ENCODE measurements at places on chromosomes 5 and 9.

DNA sequence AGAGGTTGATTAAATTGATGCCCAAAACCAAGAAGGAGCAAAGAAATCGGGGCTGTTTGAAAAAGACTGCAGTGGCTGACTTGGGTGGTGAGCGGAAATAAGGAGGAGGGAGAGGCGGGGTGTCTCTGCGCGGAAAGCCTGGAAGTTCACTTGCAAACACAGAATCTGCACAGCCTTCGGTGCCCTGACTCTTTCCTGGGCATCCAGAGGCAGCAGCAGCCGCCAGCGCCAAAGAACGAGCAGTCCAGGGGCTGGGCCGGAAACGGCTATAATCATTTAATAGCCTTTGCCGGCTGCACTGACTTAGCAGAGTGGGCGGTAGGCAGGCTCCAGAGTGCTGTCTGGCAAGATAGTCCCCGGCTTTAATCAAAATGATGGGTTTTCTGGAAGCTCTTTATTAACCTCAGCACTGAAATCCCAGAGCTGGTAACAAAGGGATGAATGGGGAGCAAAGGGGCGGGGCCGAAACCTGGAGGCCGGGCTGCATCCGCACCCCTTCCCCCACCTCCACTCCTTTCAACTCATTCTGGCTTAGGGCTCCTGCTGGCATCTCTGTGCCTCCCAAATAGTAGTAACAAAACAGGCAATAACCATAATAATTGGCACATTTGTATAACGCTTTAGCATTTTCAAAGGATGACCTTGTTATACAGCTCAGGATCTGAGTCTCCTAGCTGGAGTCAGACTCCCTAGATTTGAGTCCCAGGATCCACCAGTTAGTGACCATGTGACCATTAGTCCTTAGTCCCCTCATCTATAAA, 35.7 kb downstream of the PCDHAC2 start:
- DNase-seq = no peak

- no peak for DNase-seq
These were observed 3.4 kb downstream of the GARNL3 start for GRCh38 chr9:127267793-127268525.

GRCh38 chr9:108094676-108094993, 605.1 kb upstream of the KLF4 start:
- DNase-seq = no peak

DNA sequence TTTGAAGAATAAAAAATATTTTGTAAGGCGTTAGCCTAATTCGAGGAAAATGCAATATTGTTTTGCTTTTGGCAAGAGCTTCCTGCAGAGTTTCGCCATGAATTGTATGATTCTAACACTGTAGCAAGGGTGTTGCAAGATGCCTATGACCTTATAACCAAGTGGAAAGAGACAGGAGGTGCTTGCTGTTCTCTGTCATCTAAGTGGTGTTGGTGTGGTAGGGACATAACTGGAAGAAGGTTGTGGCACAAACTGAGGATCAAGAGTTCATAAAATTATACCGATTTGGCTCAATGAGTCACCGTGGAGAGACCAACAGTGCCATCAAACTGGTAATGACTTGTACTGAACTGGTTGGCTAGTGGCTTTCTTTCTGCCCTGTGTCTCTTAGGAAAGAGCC, 6.3 kb downstream of the STC2 start:
- DNase-seq = no peak

DNA sequence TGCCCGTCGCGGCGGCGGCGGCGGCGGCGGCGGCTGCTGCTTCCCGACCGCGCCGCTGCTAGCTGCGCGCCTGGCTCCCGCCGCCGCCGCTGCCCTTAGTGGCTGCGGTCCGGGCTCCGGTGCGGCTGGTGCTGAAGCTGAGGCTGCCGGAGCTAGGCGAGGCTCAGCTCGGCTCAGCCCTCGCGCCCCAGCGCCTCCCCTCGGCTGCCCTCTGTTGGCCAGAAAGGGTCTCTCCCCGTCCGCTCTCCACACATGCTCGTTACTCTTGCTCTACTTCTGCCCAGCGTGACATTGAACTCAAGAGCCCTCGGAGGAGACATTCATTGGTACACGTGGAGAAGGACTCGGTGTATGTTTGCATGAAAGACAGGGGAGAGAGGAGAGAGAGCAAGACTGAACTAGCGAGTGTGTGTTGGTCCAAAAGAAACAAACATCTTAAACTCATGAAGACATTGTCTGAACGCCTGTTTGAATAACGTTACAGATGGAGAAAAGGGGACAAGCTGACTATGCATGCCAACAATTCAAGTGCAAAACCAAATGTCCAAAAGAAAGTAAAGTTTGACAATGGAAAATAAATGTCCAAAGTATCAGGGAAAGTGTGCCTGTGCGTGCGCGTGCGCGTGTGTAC, at the start of gene HCN1:
HCN1 (minus strand) TSS at position 175 of the 631 bp plus-strand sequence.
- no peak for DNase-seq

DNA sequence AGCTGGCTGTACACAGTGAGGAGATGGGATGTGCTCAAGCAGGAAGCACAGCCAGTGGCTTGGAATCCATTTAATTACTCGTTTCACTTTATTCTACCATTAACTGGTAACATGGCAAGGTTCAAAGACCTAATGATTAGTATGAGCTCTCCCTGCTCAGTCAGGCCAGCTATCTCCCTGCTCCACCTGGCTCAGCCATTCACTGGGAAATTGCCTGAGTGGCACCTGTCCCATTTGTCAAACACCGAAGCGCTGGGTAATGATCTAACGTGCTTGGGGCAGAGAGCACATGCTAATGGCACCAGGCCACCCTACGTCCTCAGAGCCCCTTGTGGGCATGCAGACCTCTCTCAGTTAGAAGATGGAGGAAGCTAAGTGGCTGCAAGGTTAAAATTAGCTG, 162.2 kb downstream of the TTLL11 start:
- no peak for DNase-seq

GRCh38 chr9:5587024-5587423, 41.9 kb upstream of the RIC1 start:
- DNase-seq = no peak

- no peak for DNase-seq
These were observed 11.9 kb upstream of the OR13C8 start for GRCh38 chr9:104556830-104557634.

DNA sequence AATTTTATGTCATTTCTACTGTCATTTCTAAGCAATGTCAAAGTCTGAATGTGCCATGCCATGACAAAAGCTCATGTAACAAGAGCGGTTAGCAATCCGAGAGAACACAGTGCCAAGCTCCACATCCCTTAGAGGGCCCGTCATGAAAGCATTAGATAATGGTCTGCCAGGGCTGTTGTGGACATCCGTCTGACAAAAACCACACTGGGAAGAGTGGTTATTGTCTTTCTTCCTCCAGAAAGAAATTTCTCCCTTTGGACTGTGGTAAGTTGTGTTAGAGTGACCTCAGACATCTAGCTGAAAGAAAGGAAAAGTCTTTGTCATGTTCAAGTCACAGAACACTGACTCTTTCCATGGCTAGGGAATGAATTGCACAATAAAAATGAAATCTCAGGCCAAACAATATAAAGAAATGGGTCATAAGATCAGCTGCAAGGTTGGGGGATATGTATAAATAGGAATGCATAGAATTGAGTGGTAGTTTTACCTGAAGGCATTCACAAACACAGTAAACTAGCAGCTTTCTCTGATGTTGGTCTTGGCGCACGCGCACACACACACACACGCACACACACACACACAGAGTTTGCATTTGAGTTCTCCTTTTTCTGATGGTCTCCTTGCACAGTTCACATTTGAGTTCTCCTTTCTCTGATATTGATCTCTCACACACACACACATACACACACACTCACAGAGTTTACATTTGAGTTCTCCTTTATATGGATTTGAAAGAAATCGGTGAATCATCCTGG, 5.3 kb downstream of the SLC1A3 start:
- no peak for DNase-seq

- no peak for DNase-seq
These were observed 68.7 kb downstream of the SEMA4D start for GRCh38 chr9:89428901-89429890.

GRCh38 chr5:40678026-40678425, 1.7 kb upstream of the PTGER4 start:
- DNase-seq = no peak

DNA sequence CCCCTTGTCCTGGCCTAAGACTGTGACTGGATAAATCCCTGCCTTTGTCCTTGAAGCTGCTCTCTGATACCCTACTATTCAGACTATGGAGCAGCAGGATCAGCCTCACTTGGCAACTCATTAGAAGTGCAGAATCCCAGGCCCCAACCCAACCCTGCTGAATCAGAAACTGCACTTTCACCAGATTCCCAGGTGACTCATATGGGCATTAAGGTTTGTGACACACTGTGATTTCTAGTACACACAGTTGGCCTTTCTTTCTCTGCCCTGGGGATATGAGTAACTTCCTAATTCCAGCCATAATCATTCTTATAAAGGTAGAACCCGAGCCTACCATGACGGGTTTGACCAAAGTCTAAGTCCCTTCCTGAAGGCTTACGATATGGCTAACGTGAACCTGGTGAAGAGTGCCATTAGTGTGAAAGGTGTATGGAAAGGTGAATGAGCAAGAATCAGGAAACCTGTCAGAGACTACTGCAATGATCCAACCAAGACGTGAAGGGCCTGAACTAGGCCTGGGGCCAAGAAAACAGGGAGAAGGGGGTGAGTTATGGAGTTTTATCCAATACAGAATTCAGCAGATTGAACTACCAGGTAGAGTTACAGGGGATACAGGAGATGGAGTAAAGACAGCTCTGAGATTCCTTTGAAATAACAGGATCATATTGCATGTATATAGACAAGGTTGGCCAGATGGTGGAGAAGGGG, 533.0 kb downstream of the BNC2 start:
- no peak for DNase-seq

GRCh38 chr5:143164557-143164956, 238.9 kb downstream of the NR3C1 start:
- no peak for DNase-seq

- no peak for DNase-seq
These were observed 297.9 kb downstream of the EFNA5 start for GRCh38 chr5:107372723-107373450.

- DNase-seq = no peak
These were observed 67.2 kb downstream of the WDR41 start for GRCh38 chr5:77424921-77425320.

DNA sequence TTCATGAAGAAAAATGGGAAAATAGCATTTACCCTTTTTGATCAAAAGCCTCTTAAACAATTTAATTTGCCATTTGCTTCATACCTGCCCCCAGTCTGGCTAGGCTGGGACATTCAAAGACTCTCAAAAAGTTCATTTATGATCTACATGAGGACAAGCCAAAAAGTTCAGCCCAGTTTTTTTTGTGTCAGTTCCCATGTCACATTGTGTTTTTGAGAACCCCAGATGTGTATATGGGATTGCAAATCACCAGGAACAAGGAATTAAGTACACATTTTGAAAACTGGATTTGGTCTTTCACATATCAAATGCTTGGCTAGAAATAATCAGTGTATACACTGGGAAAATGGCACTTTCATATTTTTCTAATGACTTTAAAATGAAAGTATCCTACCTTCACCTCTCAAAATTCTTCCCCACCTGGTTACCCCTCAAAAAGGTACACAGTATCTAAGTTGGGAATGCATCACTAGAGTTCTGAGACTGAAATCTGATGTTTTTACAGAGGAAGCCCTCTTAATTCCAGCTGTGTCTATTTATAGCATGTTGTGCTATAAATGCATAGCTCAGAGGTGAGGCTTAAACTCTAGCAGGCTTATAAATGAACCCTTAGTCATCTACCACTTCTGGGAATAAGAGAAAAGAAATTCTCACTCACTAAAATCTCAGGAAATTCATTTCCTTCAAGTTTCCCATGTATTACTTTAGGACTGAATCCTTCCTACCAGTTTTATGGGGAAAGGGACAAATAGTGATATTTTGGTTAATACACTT, 9.3 kb downstream of the STOM start:
- no peak for DNase-seq

GRCh38 chr5:17455942-17456341, 42.1 kb upstream of the TAF11L2 start:
- DNase-seq = no peak

- DNase-seq = no peak
These were observed 55.3 kb downstream of the SPEF2 start for GRCh38 chr5:35672995-35673394.

- DNase-seq = no peak
These were observed 130.1 kb upstream of the OSMR start for GRCh38 chr5:38715696-38716095.

DNA sequence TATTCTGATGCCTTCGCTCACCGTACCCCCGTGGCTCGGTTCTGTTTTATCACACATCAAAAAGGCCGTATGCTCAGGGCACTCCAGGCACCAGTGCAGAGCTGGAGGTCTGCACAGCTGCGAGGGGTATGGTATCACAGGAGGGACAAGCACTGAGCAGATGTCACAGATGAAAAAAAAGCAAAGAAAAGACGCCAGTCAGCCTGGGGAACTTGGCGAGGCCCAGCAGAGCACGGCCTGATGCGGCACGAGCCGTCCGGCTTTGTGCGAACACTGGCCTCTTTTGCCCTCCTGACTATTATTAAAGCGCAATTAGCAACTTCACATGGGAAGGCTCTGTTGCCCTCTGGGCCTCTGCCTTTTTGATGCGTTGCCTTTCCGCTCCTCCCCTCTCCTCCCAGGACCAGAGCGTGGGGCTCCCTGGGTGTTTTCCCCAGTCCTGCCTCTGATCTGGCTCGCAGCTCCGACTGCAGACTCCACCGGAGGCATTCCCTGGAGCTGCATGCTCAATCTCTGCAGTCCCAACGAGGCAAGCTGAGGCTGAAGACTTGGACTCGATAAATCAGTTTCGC, 44.4 kb downstream of the AK8 start:
- DNase-seq = no peak

DNA sequence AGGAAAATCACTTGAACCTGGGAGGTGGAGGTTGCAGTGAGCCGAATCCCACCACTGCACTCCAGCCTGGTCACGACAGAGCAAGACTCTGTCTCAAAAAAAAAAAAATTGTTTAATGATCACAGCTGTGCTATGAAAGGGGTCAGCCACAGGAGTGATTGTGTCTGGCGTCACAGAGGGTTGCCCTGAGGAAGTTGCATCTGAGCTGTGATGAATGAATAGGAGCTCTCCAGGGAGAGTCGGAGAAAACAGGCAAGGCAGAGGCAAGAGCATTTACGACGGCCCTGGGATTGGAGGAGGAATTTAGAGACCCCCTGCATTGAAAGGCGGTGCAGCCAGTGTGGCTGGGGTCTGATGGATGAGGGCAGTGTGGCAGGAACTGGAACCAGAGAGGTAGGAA, 25.1 kb downstream of the NAIF1 start:
- DNase-seq = no peak

Data from stimulated activated CD8-positive, alpha-beta memory T cell treated with anti-CD3 and anti-CD28 coated beads, Interleukin-4, amount 100 ng/mL, for 4 hours (primary cell).